Stromal cell of bone marrow (primary cell): ENCODE measurements at places on chromosomes 12 and 14.

- DNase-seq: peak; percentile 14
Measured at GRCh38 chr12:3342051-3342450, 149.0 kb upstream of the PRMT8 start.

GRCh38 chr12:104952816-104953215 lies 5.3 kb downstream of the SLC41A2 start:
- no peak for DNase-seq

- DNase-seq: peak; percentile 81
Measured at GRCh38 chr12:64099397-64099796, 122.7 kb downstream of the KICS2 start.

GRCh38 chr12:104608998-104609397 lies 152.2 kb downstream of the CHST11 start:
- DNase-seq: no peak

DNA sequence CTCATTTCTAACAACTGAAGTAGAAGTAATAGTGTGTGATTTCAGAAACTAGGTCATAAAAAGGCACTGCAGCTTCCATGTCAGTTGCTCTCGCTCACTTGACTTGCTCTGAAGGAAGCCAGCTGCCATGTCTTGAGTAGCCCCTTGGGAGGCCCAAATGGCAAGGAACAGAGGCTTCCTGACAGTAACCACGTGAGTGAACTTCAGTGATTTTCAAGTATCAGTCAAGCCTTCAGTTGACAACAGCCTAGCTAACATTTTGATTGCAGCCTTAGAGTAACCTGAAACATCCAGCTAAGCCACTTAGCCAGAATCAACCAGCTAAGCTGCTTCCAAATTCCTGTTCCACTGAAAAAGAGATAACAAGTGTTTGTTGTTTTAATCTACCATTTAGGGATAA lies 26.7 kb downstream of the TOGARAM1 start:
- no peak for DNase-seq

DNA sequence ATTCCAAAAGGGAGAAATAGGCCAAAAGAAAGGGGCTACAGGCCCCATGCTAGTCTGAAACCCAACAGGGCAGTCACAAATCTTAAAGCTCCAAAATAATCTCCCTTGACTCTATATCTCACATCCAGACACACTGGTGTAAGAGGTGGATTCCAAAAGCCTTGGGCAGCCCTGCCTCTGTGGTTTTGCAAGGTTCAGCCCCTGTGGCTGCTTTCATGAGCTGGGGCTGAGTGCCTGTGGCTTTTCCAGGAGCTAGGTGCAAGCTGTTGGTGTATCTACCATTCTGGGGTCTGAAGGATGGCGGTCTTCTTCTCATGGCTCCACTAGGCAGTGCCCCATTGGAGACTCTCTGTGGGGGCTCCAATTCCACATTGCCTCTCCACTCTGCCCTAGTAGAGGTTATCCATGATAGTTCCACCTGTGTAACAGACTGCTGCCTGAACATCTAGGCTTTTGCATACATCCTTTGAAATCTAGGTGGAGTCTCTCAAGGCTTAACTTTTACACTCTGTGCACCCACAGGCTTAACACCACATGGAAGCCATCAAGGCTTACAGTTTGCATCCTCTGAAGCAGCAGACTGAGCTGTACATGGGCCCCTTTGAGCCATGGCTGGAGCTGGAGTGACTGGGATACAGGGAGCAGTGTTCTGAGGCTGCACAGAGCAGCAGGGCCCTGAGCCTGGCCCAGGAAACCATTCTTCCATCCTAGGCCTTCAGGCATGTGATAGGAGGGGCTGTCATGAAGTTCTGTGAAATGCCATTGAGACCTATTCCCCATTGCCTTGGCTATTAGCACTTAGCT lies 66.5 kb upstream of the ABCD2 start:
- no peak for DNase-seq

DNA sequence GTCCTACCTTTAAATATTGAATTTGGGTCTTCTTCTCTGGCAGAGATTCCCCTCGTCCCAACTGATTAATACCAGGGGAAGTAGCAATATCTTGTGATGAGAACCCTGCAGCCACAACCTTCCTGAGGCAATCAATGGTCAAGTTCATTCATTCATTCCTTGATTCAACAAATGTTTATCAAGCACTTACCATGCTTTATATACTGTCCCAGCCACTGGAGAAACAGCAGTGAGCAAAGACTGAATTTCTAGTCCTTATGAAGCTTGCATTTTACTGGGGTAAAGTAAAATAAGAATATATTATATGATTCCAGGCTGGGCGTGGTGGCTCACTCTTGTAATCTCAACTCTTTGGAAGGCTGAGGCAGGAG lies 300 bp upstream of the GIT2 start:
- DNase-seq: no peak

GRCh38 chr12:24821691-24822090 lies 127.2 kb downstream of the BCAT1 start:
- DNase-seq: no peak

DNA sequence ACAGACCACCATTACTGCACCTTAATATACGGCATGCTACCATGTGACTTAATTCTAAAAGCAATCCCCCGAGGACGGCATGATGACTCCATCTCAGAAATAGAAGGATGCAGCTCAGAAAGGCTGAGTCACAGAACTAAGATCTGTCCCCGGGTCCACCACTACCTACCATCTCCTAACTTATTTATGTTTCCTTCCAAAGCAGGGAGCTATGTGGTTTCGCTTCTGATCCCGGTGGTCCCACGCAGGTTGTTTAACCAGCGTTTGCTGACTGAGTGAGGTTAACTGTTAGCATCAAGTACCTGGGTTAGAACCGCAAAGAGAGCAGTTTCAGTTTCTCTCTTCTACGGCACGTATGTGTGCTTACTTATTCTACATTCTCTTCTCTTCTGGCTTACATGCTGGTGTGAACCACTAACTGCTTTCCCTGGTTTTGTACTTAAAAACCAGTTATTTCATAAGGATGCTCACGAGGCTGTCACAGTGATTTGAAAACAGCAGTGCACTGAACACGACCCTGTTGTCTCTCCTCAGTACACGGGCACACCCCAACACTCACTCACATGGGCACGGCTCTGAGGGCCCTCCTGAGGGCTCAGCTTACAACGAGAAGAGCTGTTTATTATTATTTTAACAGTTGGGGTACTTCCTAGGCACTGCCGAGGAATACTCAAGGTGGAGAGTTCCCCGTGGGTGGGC lies 66.7 kb downstream of the CCDC88C start:
- DNase-seq: peak; percentile 41

- DNase-seq: no peak
Measured at GRCh38 chr12:19810213-19810612, 370.9 kb downstream of the AEBP2 start.

- DNase-seq: peak; percentile 12
Measured at GRCh38 chr12:22467190-22467589, 77.2 kb downstream of the C2CD5 start.

DNA sequence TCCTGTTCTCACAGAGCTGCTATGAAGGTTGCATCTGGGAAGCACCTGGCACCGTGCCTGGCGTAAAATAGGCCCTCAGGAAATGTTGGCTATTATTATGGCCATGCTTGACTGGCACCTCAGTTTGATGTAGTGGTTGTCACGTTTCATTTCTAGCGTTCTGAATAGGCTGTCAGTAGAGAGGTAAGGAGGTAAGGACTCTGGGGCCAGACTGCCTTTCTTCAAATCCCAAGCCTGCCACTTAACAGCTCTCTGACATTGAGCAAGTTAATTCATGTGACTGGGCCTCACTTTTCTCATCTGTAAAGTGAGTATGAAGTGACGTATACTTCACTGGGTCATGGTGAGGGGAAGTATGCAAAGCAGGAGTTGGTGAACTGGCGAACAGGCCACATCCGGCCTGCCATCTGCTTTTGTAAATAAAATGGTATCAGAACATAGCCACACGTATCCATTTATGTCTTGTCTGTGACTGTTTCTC lies 196.2 kb downstream of the CACNA1C start:
- DNase-seq: no peak

- DNase-seq: peak; percentile 28
Measured at GRCh38 chr12:44287545-44287944, 451.7 kb downstream of the TMEM117 start.

- DNase-seq: no peak
Measured at GRCh38 chr12:14694970-14695369, 1.4 kb downstream of the GUCY2C start.

DNA sequence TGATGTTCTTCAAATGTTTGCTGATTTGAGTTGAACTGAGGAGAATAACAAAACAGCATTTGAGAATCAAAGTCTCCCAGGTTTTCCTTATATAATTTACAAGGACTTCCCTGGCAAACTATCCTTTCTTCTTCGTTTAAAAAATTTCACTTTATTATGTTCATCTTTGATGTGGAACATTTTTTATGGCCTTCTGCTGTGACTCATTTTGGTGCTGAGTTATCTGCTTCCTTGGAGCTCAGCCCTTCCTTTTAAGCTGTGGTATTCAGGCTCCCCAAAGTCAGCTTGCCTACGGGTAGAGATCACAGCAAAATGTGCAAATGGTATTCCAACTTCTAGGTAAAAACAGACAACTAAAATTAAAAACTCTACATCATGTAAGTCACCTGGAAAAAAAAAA lies 1.4 kb upstream of the ANO4 start:
- DNase-seq: no peak

DNA sequence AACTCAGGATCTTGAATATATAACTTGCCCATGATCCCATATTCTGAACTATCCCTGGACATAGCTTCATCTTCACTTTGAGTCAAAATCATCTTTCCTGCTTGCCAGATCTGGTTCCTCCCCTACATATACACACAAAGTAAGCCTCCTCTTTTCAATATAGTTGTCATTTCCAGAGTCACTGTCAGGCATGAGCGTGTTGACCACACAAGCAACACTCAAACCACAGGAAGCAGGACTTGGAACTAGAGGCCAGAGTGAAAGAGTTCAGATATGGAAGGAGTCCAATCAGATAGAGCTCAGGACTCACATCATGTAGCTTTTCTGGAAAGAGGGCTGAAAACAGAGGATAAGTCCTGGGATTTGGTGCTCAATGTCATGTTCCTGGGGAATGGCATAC lies 1140.6 kb downstream of the BCL11B start:
- no peak for DNase-seq

- DNase-seq: no peak
Measured at GRCh38 chr14:95652690-95653089, 33.5 kb upstream of the TCL1B start.

GRCh38 chr12:132450418-132451171 lies 39.4 kb upstream of the FBRSL1 start:
- no peak for DNase-seq

DNA sequence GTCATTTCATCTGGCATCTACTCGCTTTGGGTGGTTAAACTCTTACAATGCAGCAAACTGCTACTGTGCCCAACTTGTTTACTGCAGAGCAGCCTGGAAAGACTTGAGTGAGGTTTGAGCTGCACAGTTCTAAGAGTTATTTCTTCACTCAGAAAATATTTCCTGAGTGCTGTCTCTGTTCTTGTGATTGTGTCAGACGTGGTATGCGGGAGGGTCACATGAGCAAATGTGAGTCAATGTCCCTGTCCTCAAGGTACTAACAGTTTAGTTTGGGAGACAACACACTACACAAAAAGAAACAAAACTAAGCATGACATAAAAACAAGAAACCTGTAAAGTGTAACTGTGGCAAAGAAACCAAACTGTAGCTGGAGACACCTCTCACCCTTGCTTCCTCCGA lies 32.4 kb downstream of the FLVCR2 start:
- DNase-seq: no peak

DNA sequence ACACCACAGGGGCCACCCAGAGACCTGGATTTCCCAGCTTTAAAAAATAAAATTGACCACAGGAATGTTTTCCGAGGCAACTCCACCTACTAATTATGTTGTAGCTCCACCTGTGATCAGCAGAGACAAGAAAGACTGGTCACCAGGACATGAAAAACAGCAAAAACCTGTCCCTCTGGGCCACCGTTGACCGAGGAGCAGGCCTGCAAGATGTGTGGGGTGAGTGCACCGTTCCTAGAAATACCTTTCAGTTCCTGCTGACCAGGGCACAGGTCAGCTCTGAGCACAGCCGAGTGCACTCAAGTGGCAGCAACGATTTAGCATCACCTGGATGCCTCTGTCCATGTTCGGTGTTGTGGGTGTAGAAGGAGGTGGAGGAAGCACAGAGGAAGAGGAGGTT lies 16.9 kb downstream of the FZD10 start:
- no peak for DNase-seq
